Myometrial cell (primary cell): ENCODE measurements at places on chromosomes 16 and 17. TPM values are rescaled to one million over a fixed set of nuclear protein-coding genes. Genes with fewer than 3 reads are reported as not detected.

KRT31 gene
- total RNA-seq = not detected in 2 replicates

DHX38 gene
- total RNA-seq = 34.6 and 42.4 TPM in 2 replicates

TBC1D3L gene
- total RNA-seq = 1.9 and 4.0 TPM in 2 replicates

MPP3 gene
- 2.9 and 3.5 TPM in 2 replicates for total RNA-seq

MYH8 gene
- not detected in 2 replicates for total RNA-seq

CD300A gene
- total RNA-seq = not detected in 2 replicates

ZNF821 gene
- total RNA-seq = 3.7 and 5.8 TPM in 2 replicates

RCVRN gene
- not detected in 2 replicates for total RNA-seq

GRIN2A gene
- total RNA-seq = under 0.01 TPM in 1 of 2 replicates, not detected in the other

CACNG5 gene
- total RNA-seq = not detected in 2 replicates

TBC1D3 gene
- not detected in 2 replicates for total RNA-seq

BMERB1 gene
- 46.1 and 55.1 TPM in 2 replicates for total RNA-seq

TP53TG3C gene
- not detected in 2 replicates for total RNA-seq

KCNH4 gene
- total RNA-seq = not detected in 2 replicates

GCGR gene
- not detected in 2 replicates for total RNA-seq

LITAFD gene
- total RNA-seq = not detected in 2 replicates

CIAPIN1 gene
- 33.7 and 37.7 TPM in 2 replicates for total RNA-seq

CRYM gene
- not detected in 2 replicates for total RNA-seq

OR1F1 gene
- total RNA-seq = not detected in 2 replicates

CACNA1H gene
- 8.7 and 9.2 TPM in 2 replicates for total RNA-seq

AIPL1 gene
- total RNA-seq = not detected in 2 replicates

MAP1LC3B gene
- total RNA-seq = 34.3 and 37.0 TPM in 2 replicates

MEOX1 gene
- not detected in 2 replicates for total RNA-seq

MYO15A gene
- total RNA-seq = 0.58 and 1.4 TPM in 2 replicates

NTN3 gene
- total RNA-seq = 0.35 TPM in 1 of 2 replicates, not detected in the other

IRX3 gene
- 0.86 TPM in 1 of 2 replicates, not detected in the other for total RNA-seq

CPNE7 gene
- total RNA-seq = 14.7 and 24.5 TPM in 2 replicates

CCDC154 gene
- total RNA-seq = not detected in 2 replicates

HOXB1 gene
- not detected in 2 replicates for total RNA-seq

GUCY2D gene
- 0.89 and 1.4 TPM in 2 replicates for total RNA-seq

CCL15 gene
- total RNA-seq = not detected in 2 replicates

TAOK2 gene
- 36.9 and 38.3 TPM in 2 replicates for total RNA-seq

C17orf100 gene
- 0.71 and 0.86 TPM in 2 replicates for total RNA-seq

SECTM1 gene
- total RNA-seq = 6.3 and 12.2 TPM in 2 replicates

AOC3 gene
- not detected in 2 replicates for total RNA-seq

DNASE1L2 gene
- 0.18 and 5.5 TPM in 2 replicates for total RNA-seq

GSDMA gene
- not detected in 2 replicates for total RNA-seq

CLCN7 gene
- total RNA-seq = 41.6 and 50.5 TPM in 2 replicates

ZNF597 gene
- total RNA-seq = 1.1 and 1.2 TPM in 2 replicates

NACA2 gene
- not detected in 2 replicates for total RNA-seq

CDRT15 gene
- total RNA-seq = not detected in 2 replicates

LPO gene
- total RNA-seq = not detected in 2 replicates

CACNG4 gene
- not detected in 2 replicates for total RNA-seq

ZDHHC1 gene
- 7.4 and 8.9 TPM in 2 replicates for total RNA-seq

KRT24 gene
- total RNA-seq = not detected in 2 replicates

WDR90 gene
- 17.6 and 19.3 TPM in 2 replicates for total RNA-seq

KRT13 gene
- 0.35 TPM in 1 of 2 replicates, not detected in the other for total RNA-seq

SEZ6L2 gene
- 7.1 and 17.9 TPM in 2 replicates for total RNA-seq

AP1G1 gene
- total RNA-seq = 51.9 and 56.9 TPM in 2 replicates

HEATR3 gene
- 13.3 and 17.0 TPM in 2 replicates for total RNA-seq
